ENCODE measurements at places on chromosomes 1 and 21.

- DNase-seq: no peak
Measured at GRCh38 chr1:85144351-85144750, 56.5 kb downstream of the SYDE2 start.

- DNase-seq: no peak
Measured at GRCh38 chr1:203033917-203034316, 7.6 kb downstream of the PPFIA4 start.

DNA sequence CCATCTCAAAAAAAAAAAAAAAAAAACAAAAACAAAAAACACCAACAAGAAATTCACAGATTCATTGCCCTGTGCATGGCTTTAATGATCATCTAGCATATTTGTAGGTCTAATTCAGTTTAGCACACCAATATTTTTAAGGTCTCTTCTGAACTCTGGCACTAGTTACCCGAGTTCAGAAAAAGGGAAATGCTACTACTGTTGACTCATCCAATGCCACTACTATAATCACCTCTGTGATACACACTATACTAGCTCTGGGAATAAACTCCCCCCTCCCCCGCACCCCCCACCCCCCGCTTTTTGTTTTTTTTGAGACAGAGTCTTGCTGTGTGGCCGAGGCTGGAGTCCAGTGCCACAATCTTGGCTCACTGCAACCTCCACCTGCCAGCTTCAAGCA lies 55.6 kb downstream of the FBXO42 start:
- no peak for DNase-seq

GRCh38 chr1:200487650-200488049 lies 77.8 kb upstream of the ZNF281 start:
- no peak for DNase-seq

- DNase-seq: no peak
Measured at GRCh38 chr1:15005116-15005515, 148.4 kb upstream of the TMEM51 start.

DNA sequence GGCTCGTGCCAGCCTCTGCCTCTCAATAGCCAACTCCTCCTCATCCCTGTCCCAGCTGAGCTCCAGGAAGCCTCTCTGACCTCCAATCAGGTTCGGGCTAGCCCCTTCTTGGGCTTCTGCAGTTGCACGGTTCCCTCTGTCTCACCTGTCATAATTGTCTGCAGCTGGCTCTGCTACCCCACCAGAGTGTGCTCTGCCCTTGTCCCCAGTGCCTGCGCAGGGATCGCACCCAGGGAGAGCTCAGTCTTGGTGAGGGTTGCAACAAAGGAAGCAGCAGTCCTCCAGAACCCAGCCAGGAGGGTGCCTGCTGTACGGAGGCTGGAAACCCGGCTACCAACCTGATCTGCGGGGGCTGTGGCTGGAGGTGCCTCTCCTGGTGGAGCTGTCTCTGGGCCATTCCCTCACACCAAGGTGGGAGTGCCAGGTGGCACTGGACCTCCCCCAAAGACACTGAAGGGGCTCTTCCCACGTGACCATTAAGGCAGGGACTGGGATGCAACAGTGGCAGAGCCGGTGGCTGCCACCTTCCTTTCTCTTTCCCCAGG lies 63.5 kb upstream of the DMRTB1 start:
- DNase-seq: peak; percentile 1

All from activated naive CD4-positive, alpha-beta T cell treated with anti-CD3 and anti-CD28 coated beads, Interleukin-2, amount 10 ng/mL, durations not matched to agents 7 days and 5 days (primary cell).